NCI-H187 (cell line): ENCODE measurements at places on chromosomes 7 and 10.

- DNase-seq = no peak
Measured at GRCh38 chr7:43485580-43485979, 97.3 kb upstream of the STK17A start.

DNA sequence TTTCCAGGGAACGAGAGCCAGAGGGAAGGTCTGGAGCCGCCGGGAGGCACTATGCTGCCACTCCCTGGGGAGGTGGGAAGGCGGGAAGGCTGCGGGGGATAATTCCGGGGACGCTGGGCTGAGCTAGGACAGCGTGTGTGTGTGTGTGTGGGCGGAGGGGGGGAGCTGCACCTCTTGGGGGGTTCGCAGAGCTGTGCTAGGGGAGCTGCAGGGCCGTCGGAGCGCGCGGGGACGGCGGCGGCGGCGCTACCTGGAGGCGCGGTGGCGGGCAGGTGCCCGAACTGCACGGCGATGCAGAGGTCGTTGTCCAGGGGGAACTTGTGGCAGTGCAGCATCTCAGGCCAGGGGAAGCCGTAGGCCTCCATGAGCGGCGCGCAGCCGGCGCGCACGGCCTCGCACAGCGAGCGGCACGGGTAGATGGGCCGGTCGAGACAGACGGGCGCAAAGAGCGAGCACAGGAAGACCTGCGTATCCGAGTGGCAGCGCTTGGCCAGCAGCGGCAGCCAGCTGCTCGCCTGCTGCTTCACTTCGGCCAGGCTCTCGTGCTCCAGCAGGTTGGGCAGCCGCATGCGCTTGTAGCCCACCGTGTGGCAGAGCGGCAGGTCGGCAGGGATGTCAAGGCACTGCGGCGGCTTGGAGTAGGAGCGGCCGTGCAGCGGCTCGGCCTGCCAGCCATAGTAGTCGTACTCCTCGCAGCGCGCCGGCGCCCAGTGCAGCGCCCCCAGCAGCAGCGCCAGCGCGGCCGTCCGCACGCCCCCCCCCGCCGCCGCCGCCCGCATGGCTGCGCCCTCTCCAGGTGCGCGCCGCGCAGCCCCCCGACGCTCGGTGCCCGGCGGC, 526 bp downstream of the SFRP5 start:
- DNase-seq = no peak

DNA sequence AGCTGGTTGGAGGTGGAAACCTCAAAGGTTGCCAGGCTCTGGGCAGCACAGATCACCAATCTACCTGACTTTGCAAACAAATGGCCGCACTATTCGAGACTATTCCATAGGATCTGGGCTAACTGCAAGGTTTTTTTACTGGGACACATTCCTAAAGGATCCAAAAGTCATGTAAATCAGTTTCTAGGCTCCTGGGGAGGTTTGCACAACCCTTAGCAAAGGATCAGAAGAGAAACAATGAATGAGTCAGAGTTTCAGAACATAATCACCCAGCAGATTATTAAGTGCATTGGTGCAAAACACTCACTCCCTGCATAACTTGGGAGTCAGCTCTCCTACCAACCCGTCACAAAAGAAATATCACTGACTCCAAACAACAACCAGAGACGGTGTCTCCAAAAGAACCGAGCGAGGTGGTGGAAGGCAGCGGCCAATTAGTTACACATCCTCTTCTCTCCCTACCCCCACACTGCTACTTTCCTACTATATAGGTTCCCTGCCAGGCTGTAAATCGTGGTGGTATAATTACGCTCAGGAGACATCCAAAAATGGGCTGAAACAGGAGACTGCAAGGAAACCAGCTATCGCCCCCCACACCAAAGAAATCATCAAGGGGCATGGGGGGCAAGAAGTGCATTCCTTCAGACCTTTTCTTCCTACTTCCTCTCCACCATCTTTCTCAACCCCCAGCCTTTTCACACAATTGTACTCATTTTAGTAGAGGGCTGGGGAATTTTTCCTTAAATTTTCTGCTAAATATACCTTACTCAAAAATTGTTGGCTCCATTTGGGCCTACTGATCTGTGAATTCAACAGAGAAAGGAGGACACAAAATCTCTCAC, 3.2 kb downstream of the UBE2H start:
- DNase-seq = no peak

DNA sequence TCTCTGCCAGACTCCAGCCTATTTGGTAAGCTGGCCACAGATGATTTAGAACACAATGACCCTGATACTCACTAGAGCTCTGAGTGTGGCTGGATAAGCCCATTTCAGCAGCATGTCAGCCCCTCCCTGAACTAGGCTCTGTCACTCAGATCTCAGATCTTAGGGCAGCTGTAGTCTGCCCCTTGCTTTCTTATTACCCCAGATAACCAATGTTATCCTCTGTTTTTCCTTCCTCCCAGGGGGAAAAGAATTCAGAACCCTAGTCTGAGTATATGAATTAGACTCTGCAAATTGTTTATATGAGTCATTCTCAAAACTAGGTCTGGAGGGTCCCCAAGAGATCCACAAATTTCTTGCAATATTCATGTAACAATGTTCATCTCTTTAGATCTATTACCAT, 286.2 kb downstream of the KCNMA1 start:
- no peak for DNase-seq

DNA sequence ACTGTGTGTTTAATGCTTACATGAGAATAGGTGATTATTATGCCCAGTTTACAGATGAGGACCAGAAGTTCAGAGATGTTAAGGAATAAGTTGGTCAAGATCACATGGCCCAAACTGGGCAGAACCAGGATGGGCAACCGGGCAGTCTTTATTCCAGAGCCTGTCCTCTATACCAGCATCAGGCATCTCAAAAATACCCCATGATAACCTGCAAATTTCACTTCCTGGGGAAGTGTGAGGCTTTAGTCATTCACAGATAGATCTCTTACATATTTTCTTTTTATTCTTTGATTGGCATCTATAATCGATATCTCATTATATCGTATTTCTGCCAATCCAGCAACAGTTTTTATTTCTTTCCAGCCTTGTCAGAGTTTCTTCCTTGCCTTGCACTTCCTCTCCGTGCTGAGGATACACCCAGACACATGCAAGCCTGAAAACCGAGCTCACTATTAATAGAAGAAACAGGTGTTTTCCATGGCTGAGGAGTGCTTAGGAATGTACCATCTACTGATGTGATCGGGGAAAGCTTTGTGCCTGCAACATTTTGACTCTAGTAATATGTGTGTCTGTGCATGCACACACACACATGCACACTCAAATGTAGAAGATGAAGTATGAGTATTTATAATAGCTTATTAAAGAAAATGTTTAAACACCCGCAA, 82.4 kb downstream of the CREM start:
- DNase-seq = no peak

- no peak for DNase-seq
Measured at GRCh38 chr10:60919551-60919950, 24.4 kb downstream of the RHOBTB1 start.
